ENCODE measurements at places on chromosomes 7 and 10. TPM values are rescaled to one million over a fixed set of nuclear protein-coding genes. Genes with fewer than 3 reads are reported as not detected.

MBL2 gene
- total RNA-seq: not detected

CDK14 gene
- total RNA-seq: 1.2 TPM

C10orf95 gene
- 0.37 TPM for total RNA-seq

AGBL3 gene
- 2.6 TPM for total RNA-seq

SPDYE2 gene
- not detected for total RNA-seq

DLG5 gene
- total RNA-seq: 14.6 TPM

ITIH2 gene
- not detected for total RNA-seq

OR2A12 gene
- not detected for total RNA-seq

TAF5 gene
- total RNA-seq: 9.8 TPM

TMEM184A gene
- total RNA-seq: 6.7 TPM

HSPB1 gene
- 26.3 TPM for total RNA-seq

ADRA2A gene
- not detected for total RNA-seq

VSTM4 gene
- total RNA-seq: not detected

Measured in NCI-H460 (cell line).